GM12878 (cell line): ENCODE measurements at places on chromosomes 1 and 21. TPM values are rescaled to one million over a fixed set of nuclear protein-coding genes. Genes with fewer than 3 reads are reported as not detected.

The SLC5A3 gene
- total RNA-seq: 20.6 and 20.9 TPM in 2 replicates

DNA sequence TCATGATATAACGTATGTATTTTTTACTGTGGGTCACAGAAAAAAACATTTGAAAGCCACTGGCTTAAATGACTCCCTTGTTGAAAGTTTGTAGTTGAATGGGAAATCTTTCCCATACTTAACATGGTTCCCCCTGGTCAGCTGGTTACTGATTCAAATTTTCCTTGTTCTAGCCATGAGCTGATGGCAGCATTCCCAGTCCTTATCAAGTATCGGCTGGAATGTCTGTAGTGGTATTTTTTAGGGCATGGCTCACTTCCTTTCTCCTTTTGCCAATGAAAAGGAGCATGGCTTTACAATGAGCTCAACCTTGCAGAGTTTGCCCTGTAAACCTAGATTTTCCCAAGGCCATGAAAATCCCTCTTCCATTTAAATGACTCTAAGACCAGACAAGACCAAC is 55.7 kb downstream of the GIPC2 start:
- no peak overlapping the region for H3K27ac ChIP-seq
- H3K27me3 ChIP-seq: no peaks in the 10 kb centered on the region
- no peaks in the 10 kb centered on the region for H3K4me1 ChIP-seq

- no peak overlapping the region for H3K4me3 ChIP-seq
- no peak overlapping the region for H3K27ac ChIP-seq
- no peaks in the 10 kb centered on the region for H3K36me3 ChIP-seq
Observed at GRCh38 chr1:22689505-22689904, 21.1 kb upstream of the EPHB2 start.

DNA sequence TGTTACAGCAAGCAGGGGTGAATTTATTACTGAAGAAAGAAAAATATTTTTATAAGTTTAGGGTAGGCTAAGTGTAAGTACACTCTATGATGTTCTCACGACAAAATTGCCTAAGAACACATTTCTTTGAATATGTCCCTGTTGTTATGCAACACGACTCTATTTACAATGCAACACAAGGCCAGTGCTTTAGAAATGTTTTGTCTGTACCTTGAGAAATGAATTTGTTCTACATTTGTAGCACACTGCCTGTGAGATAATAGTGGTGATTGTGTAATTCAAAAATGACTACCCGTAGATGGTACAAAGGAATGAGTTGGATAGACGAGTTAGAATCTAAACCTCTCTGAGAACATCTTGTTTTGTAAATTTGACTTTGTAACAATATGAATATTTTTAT is 63.7 kb upstream of the IGSF5 start:
- H3K36me3 ChIP-seq: no peaks in the 10 kb centered on the region
- no peak overlapping the region for H3K27ac ChIP-seq
- no peaks in the 10 kb centered on the region for H3K4me1 ChIP-seq
- DNase-seq: no peak
- no peaks in the 10 kb centered on the region for H3K27me3 ChIP-seq

DNA sequence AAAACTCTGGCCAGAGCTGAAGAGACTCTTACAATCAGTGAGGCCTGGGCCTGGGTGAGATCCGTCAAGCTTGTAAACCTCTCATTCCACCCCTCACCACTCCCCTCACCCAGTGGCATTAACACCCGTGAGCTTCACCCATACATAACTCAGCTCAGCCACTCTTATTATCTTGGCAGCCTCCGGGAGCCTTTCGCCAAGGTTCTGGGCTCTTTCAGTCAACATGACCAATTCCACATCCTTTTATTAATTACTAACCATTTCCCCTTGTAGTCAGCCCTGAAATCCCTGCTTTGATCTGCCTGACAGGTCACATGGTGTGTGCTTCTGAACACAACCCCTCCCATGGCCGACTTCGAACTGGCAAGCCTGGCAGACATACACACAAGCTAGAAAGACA is 134.8 kb downstream of the SETD4 start:
- H3K4me3 ChIP-seq: no peak overlapping the region
- H3K4me1 ChIP-seq: no peaks in the 10 kb centered on the region
- no peak overlapping the region for H3K27ac ChIP-seq
- no peak for DNase-seq

DNA sequence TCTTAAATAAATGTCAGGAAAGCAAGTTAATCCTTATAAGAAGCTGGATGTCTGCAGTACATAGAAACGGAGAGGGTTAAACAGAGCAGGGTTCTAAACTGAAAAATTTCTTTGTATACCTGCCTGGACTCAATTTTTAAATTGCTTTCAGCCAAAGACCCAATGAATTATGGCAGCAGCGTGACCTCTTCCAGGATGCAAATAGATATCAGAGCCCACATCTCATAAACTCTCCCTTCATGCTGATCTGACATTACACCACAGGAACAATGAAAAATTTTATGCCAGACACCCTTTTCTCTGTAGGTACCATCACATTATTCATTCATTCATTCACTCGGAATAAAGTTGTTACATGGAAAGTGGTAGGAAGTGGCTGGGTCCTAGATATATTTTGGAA is 236.4 kb downstream of the NUF2 start:
- no peak overlapping the region for H3K27ac ChIP-seq
- H3K4me3 ChIP-seq: no peak overlapping the region
- DNase-seq: no peak
- no peaks in the 10 kb centered on the region for H3K27me3 ChIP-seq
- H3K4me1 ChIP-seq: no peaks in the 10 kb centered on the region

The AQP10 gene
- total RNA-seq: not detected in 2 replicates

DNA sequence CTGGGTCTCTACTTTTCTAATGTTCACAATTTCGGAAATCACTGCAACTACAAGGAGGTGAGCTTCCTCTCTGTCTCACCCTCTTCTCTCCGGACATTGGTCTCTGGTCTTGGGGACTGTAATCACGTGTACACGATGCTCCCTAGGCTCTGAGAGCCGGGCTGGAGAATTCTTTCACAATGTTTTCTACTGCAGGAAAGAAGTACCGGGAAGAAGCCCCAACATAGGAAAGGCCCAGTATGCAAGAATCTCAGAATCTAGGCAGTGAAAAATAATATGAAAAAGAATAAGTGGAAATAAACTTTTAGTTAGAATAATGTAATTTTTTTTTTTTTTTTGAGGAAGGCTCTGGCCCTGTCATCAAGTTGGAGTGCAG is 13.5 kb upstream of the HJV start:
- no peak for DNase-seq
- H3K4me3 ChIP-seq: peak overlapping the region; percentile 54; the same call in 1 of the 2 replicates
- H3K27ac ChIP-seq: no peak overlapping the region
- H3K36me3 ChIP-seq: no peaks in the 10 kb centered on the region
- H3K27me3 ChIP-seq: no peaks in the 10 kb centered on the region

DNA sequence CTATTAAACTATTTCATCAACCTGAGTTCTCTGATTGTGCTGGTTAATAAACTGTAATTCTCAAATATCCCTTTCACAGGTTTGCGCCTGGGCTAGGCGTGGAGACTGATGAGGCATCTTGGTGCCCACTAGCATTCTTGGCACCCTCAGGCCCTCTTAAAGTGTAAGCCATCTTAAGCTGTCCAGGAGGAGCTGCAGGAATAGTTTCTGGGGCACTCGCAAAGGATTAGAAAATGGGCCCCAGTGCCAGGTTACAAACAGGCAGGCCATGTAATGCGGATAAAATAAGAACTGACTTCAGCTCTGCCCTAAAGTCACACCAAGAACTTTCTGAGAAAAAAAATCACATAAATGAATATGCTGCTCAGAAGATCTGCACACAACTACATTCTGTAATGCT is 1.1 kb downstream of the CASQ2 start:
- no peaks in the 10 kb centered on the region for H3K36me3 ChIP-seq
- no peak overlapping the region for H3K27ac ChIP-seq
- H3K4me3 ChIP-seq: no peak overlapping the region
- no peak for DNase-seq
- no peaks in the 10 kb centered on the region for H3K4me1 ChIP-seq

- peaks cover 4% of the 10 kb centered on the region; the same call in 1 of the 2 replicates for H3K4me1 ChIP-seq
Observed at GRCh38 chr1:23198373-23198772, 18.9 kb downstream of the HTR1D start.

DNA sequence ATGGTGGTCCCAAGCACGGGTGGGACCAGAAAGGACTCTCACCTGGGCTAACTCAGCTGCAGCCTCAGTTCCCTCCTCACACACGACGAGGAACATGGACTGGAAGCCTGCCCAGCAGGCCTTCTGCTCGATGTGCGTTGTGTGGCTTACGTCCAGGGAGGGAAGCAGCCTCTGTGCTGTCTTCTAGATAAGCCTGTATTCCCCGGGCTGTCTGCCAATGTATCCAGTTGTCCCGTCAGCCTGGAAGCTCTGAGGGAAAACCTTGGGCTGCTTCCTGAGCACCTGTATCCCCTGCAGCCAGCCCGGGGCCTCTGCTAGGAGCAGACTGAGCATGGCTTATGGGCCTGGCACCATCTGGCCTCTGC is 10.5 kb downstream of the PCSK9 start:
- H3K4me1 ChIP-seq: no peaks in the 10 kb centered on the region
- H3K36me3 ChIP-seq: no peaks in the 10 kb centered on the region
- H3K27ac ChIP-seq: no peak overlapping the region
